ENCODE measurements at places on chromosomes 5 and 9.

- no peak for DNase-seq
Measured at GRCh38 chr9:25442526-25442925, 235.7 kb downstream of the TUSC1 start.

DNA sequence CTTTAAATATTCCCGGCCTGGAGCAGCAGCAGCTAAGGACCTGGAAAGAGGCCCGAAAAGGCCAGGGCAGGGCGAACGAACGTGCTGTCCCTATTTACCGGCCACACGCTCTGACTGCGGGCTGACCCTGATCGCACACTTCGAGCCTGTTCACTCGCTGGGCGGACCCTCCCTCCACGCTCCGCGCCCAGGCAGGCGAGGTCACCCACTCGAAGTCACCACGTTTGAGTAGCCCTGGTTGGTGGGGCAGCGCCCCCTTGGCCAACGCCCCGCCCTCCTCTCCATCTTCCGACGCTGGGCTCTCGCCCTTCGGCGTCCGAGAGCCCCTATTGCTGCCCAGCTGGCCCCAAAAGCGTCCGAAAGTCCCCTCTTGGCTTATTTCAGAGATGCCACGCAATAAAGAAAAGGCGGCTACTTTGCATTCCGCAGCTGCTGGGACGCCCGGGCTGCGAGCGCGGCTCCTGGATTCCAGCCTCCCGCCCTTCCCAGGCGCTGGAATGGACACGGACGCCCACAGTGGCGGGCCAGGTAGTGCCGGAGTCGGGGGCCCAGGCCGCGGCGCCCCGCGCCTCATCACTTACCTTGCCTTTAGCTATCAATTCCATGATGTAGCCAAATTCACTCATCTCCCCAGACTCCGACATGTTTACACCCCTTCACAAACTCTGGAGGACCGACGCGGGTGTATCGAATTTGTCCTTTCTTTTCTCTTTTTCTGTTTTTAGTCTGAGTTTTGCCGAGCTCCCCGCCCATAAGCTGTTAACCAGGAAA is 9.9 kb upstream of the TRIM36 start:
- DNase-seq = no peak

DNA sequence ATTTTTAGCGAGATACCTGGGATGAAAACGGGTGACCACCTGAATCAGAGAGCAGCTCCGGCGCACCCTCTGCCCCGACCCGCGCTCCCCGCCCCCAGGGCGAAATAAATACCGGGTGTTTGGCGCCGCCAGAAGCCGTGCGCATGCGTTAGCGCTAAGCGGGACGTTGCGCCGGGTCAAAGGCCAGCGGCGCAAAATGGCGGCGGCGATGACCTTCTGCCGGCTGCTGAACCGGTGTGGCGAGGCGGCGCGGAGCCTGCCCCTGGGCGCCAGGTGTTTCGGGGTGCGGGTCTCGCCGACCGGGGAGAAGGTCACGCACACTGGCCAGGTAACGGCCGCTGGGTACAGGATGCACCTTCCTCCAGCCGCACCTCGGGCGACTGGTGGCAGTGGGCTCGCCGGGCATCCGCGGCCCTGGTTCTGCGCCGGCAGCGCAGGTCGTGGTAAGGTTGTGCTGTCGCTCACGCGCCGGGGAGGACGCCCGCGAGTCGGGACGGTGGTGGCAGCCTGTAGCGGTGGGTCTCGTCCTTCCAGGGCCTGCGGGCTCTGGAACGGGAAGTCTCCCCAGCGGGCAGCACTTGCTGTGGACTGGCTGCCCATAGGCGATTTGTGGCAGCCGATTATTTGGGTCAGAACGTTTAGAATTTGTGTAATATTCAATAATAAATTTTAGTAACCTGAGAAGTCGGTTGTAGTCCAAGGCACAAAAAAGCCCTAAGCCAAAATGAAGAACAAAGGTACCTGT is at the start of gene NDUFS6:
NDUFS6 (plus strand) TSS at position 186 of the 745 bp plus-strand sequence; CDS start at position 197, 11 bp downstream.
- peak; percentile 69 for DNase-seq

DNA sequence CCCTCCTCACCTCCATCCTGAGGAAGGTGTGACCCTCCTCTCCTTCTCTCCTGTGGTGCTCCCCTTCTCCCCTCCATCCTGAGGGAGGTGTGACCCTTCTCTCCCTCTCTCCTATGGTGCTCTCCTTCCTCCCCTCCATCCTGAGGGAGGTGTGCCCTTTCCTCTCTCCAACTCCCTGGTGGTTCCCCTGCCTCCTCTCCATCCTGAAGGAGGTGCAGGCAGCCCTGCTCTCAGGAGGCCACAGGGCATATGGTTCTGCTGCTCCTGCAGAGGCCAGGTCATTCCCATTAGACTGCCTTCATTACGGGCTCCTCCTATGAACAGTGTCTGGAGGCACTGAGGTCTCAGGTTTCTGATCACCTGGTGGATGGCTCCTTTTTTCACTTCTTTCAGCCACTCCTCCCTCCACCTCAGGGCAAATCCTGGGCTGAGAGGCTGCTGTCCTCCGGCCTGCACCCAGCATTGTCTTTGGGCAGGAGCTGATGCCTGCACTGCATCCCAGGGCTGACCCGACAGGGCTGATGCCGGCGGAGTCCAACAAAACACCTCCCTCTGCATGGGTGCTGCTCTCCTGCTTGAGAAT is 197.1 kb downstream of the MED10 start:
- DNase-seq = no peak

GRCh38 chr5:73448463-73449136 is at the start of gene FOXD1:
TSS of gene FOXD1 (minus strand) at chr5:73448777. CDS start at chr5:73448362, 415 bp downstream.
- DNase-seq = no peak

- DNase-seq = no peak
Measured at GRCh38 chr5:53478411-53479044, 1.9 kb upstream of the FST start.

DNA sequence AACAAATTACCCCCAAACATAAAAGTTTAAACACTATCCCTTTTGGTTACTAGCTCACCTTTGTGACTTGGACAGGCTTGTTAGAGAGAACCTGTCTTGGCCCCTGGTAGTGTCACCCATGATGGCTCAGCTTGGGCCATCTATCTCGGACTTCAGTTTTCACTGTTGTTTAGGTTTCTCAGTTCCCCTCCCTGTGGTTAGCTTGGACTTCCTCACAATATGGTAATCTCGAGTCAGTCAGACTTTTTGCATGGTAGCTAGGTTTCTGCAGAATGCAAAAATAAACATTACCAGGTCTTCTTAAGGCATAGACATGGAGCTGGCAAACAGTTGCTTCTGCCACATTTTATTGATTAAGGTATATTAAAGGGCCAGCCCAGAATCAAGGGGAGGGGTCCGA is 324.3 kb upstream of the RORB start:
- DNase-seq = no peak

DNA sequence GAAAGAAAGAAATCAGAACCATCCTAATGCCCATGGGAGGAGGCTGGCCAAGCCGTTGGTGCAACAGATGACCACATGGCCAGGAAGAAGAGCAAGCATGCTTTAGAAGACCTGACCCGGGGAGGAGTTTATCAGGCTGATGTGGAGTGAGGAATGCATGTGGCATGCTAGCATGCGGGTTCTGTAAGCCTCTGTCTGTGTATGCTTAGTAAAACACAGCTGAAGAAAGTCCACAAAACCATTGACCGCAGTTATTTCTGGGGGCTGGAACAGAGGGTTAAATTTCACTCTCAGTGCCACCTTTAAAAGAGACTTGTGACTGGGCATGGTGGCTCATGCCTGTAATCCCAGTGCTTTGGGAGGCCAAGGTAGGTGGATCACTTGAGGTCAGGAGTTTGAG is 19.1 kb downstream of the GFI1B start:
- no peak for DNase-seq

GRCh38 chr5:56839062-56839461 is 23.7 kb downstream of the MAP3K1 start:
- DNase-seq = no peak

DNA sequence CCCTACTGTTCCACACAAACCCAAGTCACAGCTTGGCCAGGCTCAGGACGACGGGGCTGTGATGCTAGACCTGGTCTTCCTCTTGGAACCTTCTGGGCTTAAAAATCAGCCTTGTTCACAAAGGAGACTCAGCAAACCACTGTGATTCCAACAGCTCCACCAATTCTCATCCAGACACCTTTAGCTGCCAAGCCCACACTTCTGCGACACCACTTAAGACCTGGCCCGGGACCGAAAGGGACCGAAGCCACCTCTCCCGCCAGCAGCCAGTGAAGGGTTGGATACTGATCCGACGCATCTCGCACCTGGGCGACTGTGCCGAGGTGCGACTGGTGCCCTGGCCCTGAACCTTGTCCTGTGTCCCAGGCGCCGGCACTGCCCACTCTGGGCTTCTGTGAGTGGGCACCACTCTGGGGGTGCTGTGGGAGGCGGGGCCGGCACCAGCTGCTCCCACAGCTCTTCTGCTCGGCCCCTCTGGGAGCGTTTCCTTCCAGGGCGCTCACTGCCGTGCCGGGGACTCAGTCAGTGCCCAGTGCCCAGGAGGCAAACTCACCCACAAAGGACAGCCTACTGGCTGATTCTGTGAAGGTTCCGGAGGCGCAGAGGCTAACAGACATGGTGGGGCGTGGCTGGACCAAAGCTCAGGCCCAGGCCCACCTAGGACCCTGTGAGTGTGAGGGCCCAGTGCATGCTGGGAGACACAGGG is 50.9 kb downstream of the EXD3 start:
- no peak for DNase-seq

- peak; percentile 1 for DNase-seq
Measured at GRCh38 chr5:78509884-78510769, 138.4 kb downstream of the LHFPL2 start.

- no peak for DNase-seq
Measured at GRCh38 chr5:175520321-175520720, 42.0 kb downstream of the SFXN1 start.

GRCh38 chr9:136093995-136094881 is 851 bp downstream of the NACC2 start:
- DNase-seq = peak; percentile 51

GRCh38 chr9:17846948-17847655 is 268.2 kb downstream of the SH3GL2 start:
- no peak for DNase-seq

- no peak for DNase-seq
Measured at GRCh38 chr5:180213256-180213600, 4.2 kb upstream of the RASGEF1C start.

GRCh38 chr5:177491429-177491945 is 5.9 kb downstream of the PDLIM7 start:
- no peak for DNase-seq

- DNase-seq = no peak
Measured at GRCh38 chr5:140883373-140883772, 1.4 kb downstream of the PCDHA13 start.

- no peak for DNase-seq
Measured at GRCh38 chr9:93244101-93244500, 60.2 kb downstream of the WNK2 start.

- no peak for DNase-seq
Measured at GRCh38 chr5:103218164-103218563, 40.4 kb upstream of the MACIR start.

GRCh38 chr5:107085572-107085971 is 585.2 kb downstream of the EFNA5 start:
- no peak for DNase-seq

DNA sequence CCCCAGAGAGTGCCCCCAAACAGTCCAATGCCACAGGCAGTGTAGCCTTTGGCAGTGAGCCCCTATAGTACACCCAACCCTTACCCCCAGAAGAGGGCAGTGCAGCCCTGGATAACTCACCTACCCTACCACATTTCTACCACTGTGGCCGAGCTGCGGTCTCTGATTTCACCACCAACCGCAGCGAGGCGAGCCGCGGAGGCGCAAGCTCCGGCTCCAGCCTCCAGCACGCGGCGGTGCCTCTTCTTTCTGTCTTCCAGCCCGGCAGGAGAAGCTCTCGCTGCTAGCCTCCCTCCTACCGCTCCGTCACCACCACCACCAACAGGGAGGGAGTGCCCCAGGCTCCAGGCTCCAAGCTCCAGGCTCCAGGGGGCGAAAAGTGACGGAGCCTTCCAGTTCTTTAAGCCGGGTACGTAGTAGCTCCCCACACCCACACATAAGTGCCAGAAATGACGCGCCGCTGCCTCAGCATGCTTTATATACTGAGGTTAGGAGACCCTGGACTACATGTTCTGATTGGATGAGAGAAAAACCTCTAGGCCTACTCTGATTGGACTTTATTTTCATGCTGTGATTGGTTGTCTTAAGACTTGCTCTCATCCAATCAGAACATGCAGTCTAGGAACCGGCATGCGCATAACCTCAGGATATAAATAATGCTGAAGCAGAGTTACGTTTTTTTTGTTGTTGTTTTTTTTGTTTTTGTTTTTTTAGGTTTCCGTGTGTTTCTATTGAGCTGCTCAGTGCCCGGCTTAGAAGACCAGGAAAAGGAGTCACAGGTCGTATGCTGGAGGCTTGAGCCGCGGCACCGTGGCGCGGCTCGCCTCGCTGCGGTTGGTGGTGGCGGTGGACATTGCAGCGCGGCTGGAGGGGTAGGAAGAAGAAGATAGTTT is at the start of gene PCAT7:
PCAT7 (plus strand) TSS at position 645 of the 893 bp plus-strand sequence.
- no peak for DNase-seq

GRCh38 chr5:114957384-114957783 is 212.3 kb downstream of the TRIM36 start:
- no peak for DNase-seq

GRCh38 chr9:73180403-73180802 is 28.7 kb downstream of the ANXA1 start:
- no peak for DNase-seq

GRCh38 chr9:19623941-19624340 is 164.9 kb downstream of the SLC24A2 start:
- no peak for DNase-seq

GRCh38 chr5:122766130-122766529 is 8.8 kb upstream of the SNX2 start:
- no peak for DNase-seq

GRCh38 chr5:160199410-160199911 is 29.8 kb upstream of the FABP6 start:
- DNase-seq = peak; percentile 71

DNA sequence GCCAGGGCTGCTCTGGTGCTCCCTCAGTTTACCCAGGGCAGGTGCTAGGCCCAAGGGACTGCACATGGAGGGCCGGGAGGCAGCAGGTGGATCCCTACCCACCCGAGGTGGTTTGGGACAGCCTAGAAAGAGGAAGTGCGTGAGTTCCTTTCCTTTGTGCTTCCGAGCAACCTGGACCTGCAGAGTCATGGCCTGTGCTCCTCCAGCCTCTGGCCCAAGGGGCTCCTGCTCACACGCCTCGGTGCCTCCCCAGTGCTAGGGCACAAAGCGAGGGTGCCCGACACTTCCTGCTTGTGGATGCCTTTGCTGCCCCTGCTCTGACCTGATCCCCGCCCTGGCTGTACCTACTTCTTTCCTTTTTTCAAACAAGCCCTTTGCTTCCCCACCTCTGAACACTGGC is 79.3 kb downstream of the RXRA start:
- no peak for DNase-seq

- DNase-seq = no peak
Measured at GRCh38 chr9:71446473-71447411, 321.6 kb downstream of the CEMIP2 start.

GRCh38 chr5:1594357-1595106 is 70.8 kb upstream of the LPCAT1 start:
- peak; percentile 53 for DNase-seq

DNA sequence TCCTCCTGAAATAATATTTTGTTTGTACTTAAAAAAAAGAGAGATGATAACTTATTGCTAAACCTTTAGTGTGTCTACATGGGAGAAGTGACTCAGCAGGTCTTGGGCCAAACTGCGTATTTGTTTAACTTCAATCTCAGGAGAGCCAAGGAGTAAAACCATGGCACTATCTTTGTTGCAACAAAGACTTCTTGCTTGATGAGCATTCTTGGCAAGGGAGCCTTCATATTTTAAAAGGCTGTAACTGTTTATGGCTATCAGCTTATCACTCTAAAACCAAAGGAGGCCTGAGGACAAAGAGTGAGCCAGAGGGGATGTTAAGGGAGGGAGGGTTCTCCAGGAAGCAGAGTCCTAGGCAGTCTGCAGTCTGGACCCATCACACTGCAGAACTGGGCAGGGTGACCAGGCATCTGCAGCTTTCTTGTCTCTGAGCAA is 216.2 kb upstream of the S1PR3 start:
- no peak for DNase-seq

- no peak for DNase-seq
Measured at GRCh38 chr5:127820910-127821553, 117.8 kb downstream of the CCDC192 start.

Measured in stimulated activated CD4-positive, alpha-beta T cell treated with anti-CD3 and anti-CD28 coated beads, Interleukin-15, amount 100 ng/mL, for 1 hour (primary cell).